ENCODE measurements at places on chromosomes 5 and 9. TPM values are rescaled to one million over a fixed set of nuclear protein-coding genes. Genes with fewer than 3 reads are reported as not detected.

Gene GAS1
- 0.09 TPM for total RNA-seq

Gene GPR150
- total RNA-seq, result not detected

Gene PCDHGB2
- total RNA-seq, result 0.13 TPM

Gene TXNDC8
- total RNA-seq, result not detected

Gene SPINK4
- not detected for total RNA-seq

Gene SEMA6A
- total RNA-seq, result 0.12 TPM

Gene NR3C1
- 23.9 TPM for total RNA-seq

Gene ARL10
- 1.4 TPM for total RNA-seq

Gene COL23A1
- total RNA-seq, result not detected

Gene ALG2
- 48.7 TPM for total RNA-seq

Gene CCIN
- not detected for total RNA-seq

Gene KIF12
- 2.3 TPM for total RNA-seq

Gene CD72
- 0.13 TPM for total RNA-seq

Gene CDC20B
- 0.09 TPM for total RNA-seq

Gene PRDM9
- total RNA-seq, result not detected

Gene DDX31
- 29.0 TPM for total RNA-seq

Gene C9orf50
- total RNA-seq, result not detected

Gene GABRG2
- not detected for total RNA-seq

Gene CXCL14
- 0.10 TPM for total RNA-seq

Gene HAVCR2
- total RNA-seq, result 0.39 TPM

Gene SCGB3A2
- not detected for total RNA-seq

Gene WNK2
- 4.1 TPM for total RNA-seq

Gene NTNG2
- total RNA-seq, result 1.5 TPM

Gene ERGIC1
- 318 TPM for total RNA-seq
